Foreskin fibroblast (primary cell): ENCODE measurements at places on chromosomes 4 and X.

- no peak for DNase-seq
Measured at GRCh38 chr4:48350871-48351270, 9.5 kb downstream of the SLAIN2 start.

DNA sequence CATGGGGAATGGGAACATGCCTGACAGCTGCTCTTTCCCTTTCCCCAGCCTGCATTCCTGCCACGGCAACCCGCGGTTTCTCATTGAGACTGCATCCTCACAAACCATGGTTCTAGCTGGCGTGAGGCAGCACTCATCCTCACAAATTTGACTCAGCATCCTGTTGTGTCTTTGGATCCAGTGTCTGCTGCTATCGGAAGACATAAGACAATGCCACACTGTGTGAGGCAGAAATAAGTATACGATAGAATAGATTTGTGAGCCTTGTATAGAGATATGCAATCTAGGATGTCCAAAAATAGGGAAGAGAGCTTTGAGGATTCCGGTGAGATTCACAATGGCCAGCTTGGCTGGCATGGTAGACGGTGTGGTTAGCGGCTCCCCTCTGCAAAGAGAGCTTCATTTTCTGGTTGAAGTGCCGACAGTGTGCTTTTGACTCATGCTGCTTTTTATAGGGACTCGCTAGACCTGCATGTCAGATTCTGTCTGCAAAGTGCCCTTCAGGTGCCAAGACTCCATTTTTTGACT lies 161.3 kb upstream of the PSAPL1 start:
- no peak for DNase-seq

- DNase-seq: no peak
Measured at GRCh38 chr4:85955620-85956292, 404.1 kb downstream of the MAPK10 start.

- DNase-seq: no peak
Measured at GRCh38 chr4:153439831-153440230, 26.3 kb upstream of the TMEM131L start.
